ENCODE measurements at places on chromosomes 4 and X.

- H3K36me3 ChIP-seq: no peaks in the 10 kb centered on the region
- no peaks in the 10 kb centered on the region for H3K4me1 ChIP-seq
- no peak overlapping the region for H3K4me3 ChIP-seq
- no peak overlapping the region for H3K27ac ChIP-seq
Measured at GRCh38 chr4:150952167-150952845, 62.8 kb downstream of the LRBA start.

GRCh38 chr4:8817096-8817812, 54.4 kb downstream of the HMX1 start:
- H3K36me3 ChIP-seq: no peaks in the 10 kb centered on the region
- H3K4me1 ChIP-seq: no peaks in the 10 kb centered on the region
- H3K4me3 ChIP-seq: no peak overlapping the region

DNA sequence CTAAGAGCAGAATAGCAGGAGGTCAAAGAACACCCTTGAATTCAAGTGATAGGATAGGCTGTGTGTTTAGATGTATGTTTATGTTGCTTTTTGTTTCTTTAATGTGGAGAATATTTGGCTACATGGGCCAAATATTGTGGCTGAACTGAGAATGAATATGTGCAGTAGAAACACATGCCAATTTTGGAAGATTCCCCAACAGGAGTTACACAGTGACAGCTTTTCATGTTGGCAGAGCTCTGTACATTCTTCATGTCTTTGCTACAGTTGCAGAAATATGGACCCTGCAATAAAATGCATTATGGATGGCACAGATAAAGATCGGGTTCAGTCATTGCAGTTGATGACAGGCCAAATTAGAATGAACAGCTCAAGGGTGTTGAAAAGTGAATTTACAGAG, 82.8 kb upstream of the SLC4A4 start:
- no peaks in the 10 kb centered on the region for H3K4me1 ChIP-seq
- DNase-seq: no peak
- H3K4me3 ChIP-seq: no peak overlapping the region
- no peaks in the 10 kb centered on the region for H3K36me3 ChIP-seq
- no peaks in the 10 kb centered on the region for H3K27me3 ChIP-seq
- H3K27ac ChIP-seq: no peak overlapping the region

DNA sequence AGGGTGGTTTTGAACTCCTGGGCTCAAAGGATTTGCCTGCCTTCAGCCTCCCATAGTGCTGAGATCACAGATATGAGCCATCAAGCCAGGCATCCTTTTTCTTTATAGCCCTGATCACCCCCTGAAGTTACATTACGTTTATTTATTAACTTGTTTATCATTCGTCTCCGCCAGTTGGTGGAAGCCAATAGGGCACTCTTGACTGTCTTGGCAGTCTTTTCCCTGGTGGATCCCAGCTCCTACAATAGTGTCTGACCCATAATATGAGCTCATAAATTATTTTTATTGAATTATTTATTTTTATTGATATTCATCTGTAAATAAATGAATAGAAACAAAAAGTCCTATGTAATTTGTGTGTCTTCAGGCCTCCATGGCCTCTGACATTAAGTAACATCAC, 484.3 kb upstream of the FAT1 start:
- no peaks in the 10 kb centered on the region for H3K4me1 ChIP-seq
- no peak for DNase-seq
- no peak overlapping the region for H3K4me3 ChIP-seq
- H3K36me3 ChIP-seq: no peaks in the 10 kb centered on the region

GRCh38 chr4:2073808-2074481, 14.8 kb downstream of the NAT8L start:
- no peak overlapping the region for H3K4me3 ChIP-seq
- no peak for DNase-seq
- no peak overlapping the region for H3K27ac ChIP-seq
- no peaks in the 10 kb centered on the region for H3K36me3 ChIP-seq
- peaks cover 11% of the 10 kb centered on the region for H3K4me1 ChIP-seq

- peaks cover 14% of the 10 kb centered on the region for H3K27me3 ChIP-seq
- no peak overlapping the region for H3K4me3 ChIP-seq
- peaks cover 2% of the 10 kb centered on the region for H3K4me1 ChIP-seq
- no peaks in the 10 kb centered on the region for H3K36me3 ChIP-seq
- H3K27ac ChIP-seq: no peak overlapping the region
- DNase-seq: no peak
Measured at GRCh38 chr4:140311257-140311835, 62.1 kb upstream of the SCOC start.

- DNase-seq: no peak
- no peak overlapping the region for H3K27ac ChIP-seq
- H3K36me3 ChIP-seq: no peaks in the 10 kb centered on the region
- H3K27me3 ChIP-seq: no peaks in the 10 kb centered on the region
- H3K4me1 ChIP-seq: no peaks in the 10 kb centered on the region
- no peak overlapping the region for H3K4me3 ChIP-seq
Measured at GRCh38 chr4:47368211-47368610, 95.3 kb downstream of the COMMD8 start.

DNA sequence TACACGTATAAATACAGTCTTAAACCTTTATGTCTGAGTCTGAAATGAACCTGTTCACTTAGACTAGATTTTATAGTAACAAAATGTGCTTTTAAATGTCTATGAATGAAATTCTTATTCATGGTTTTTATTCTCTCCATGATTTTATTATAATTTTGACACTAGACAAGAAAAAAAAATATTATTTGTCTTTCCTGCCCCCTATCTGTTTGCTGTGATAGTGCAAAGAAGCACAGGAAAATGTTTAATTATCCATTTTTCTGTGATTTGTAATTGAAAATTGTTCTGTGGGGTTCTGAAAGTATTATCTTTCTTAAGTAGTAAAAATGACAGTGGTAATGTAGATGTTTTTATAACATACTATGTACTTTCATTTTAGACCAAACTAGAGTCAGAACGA, 52.0 kb downstream of the INTS6L start:
- no peak overlapping the region for H3K27ac ChIP-seq
- no peaks in the 10 kb centered on the region for H3K4me1 ChIP-seq
- H3K4me3 ChIP-seq: no peak overlapping the region
- no peaks in the 10 kb centered on the region for H3K36me3 ChIP-seq

GRCh38 chr4:8699479-8700145, 107.0 kb downstream of the CPZ start:
- H3K4me3 ChIP-seq: no peak overlapping the region
- no peak for DNase-seq
- H3K4me1 ChIP-seq: no peaks in the 10 kb centered on the region
- no peaks in the 10 kb centered on the region for H3K36me3 ChIP-seq

DNA sequence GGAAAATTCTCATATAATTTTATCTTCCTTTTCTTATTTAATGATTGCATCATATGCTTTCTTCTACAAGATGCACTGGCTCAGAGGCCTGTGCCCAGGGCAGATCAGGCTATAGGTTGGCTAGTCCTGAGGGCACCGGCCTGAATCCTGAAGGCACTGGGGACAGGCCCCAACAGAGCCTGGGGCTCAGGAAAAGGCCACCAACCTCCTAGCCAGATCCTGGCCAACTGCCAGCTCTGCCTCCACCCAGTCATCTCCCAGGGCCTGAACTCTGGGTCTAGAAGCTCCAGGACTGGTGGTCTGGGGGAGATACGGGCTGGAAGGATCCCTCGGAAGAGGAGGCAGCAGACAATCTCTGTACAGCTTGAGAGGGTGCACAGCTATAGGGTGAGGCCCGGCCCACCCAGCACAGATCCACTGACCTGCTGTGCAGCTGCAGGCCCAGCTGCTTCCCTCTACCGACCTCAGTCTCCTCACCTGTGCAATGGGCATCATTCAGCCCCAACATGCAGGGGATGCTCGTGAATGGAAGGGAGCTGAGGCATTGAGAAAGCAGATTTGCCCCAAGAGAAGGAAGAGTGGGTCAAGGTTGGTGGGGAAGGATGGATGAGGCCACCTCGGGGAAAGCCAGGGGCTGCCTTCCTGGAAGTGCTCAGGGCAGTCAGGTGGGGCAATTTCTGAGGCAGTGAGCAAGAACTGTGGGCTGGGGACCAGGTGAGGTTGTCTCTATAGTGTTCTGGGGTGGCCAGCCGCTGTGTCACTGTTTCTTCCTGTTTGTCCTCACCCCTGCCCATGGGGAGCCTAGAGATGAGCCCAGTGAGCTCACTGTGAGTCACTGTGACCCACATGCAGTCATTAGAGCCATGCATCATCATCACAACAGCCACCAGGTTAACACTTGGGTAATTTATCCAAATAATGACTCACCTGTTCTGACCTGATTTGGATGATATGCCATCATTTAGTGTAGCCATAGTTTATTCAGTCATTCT, 22.4 kb upstream of the XAGE2 start:
- no peak for DNase-seq
- H3K27me3 ChIP-seq: no peaks in the 10 kb centered on the region
- H3K4me1 ChIP-seq: no peaks in the 10 kb centered on the region
- H3K27ac ChIP-seq: no peak overlapping the region
- H3K36me3 ChIP-seq: no peaks in the 10 kb centered on the region

DNA sequence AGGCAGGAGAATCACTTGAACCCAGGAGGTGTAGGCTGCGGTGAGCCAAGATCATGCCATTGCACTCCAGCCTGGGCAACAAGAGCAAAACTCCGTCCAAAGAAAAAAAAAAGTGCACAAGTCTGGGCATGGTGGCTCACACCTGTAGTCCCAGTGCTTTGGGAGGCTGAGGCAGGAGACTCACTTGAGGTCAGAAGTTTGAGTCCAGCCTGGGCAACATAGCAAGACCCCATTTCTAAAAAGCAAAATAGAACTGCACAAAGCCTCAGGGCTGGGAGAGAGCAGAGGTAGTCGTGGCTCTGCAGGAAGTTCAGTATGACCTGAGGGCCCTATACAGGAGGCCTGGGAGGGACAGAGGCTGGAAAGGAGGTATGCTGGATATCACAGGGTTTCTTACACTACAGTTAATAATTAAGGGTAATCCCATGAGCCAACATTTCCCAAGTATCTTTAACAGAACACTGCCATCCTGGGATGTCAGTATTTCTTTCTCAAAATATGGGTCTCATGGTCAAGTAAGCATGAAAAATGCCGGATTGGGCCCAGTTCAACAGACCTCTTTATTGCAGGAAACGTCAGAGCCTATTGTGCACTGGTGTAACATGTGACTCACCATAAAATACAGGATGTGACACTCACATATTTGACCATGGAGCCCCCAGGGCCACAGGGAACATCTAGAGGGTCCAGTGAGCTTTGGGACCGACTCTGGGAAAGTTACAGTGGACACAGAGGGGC, 37.8 kb downstream of the ACSL1 start:
- H3K4me1 ChIP-seq: peaks cover 2% of the 10 kb centered on the region
- no peak for DNase-seq
- no peaks in the 10 kb centered on the region for H3K27me3 ChIP-seq
- H3K36me3 ChIP-seq: no peaks in the 10 kb centered on the region

- H3K27ac ChIP-seq: no peak overlapping the region
- H3K27me3 ChIP-seq: no peaks in the 10 kb centered on the region
- peaks cover 3% of the 10 kb centered on the region for H3K4me1 ChIP-seq
- H3K4me3 ChIP-seq: no peak overlapping the region
- H3K36me3 ChIP-seq: no peaks in the 10 kb centered on the region
- DNase-seq: no peak
Measured at GRCh38 chrX:30151964-30152363, 63.4 kb upstream of the MAGEB2 start.

DNA sequence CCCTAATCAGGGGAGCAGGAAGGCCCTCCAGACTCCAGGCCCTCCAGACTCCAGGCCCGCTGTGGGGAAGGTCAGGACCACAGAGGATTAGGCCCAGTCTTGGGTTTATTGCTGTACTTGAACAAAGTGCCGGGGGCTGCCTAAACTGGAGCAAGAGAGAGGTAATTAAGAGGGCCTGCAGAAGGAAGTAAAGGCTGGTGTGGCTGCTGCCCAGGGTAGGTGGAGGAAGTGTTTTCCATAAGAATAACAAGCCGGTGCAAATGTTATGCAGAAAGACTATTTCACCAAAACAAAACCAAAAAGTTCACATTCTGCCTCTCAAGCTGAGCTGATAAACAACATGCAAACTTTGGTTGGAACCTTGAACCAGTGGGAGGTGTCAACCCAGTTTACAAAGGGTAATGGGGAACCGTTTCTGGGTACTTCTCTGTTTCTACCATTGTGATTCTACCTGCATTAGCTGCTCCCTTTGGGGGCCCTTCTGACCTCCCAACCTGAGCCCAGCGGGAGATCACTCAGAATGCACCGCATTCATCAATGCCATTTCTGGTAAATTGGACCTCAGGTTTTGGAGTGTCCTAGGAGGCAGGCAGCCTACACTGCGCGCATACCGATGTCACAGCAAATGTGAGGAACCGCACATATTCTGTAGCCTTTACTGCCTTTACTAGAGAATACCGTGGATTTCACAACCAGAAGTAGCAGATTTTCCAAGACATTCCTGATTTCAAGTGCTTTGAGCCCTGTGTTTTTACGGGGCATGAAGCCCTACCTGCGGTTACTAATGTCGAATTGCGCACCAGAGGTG, 59.7 kb upstream of the BCOR start:
- H3K27ac ChIP-seq: no peak overlapping the region
- H3K4me3 ChIP-seq: peak overlapping the region; percentile 46
- peaks cover 1% of the 10 kb centered on the region for H3K4me1 ChIP-seq
- no peaks in the 10 kb centered on the region for H3K27me3 ChIP-seq
- no peaks in the 10 kb centered on the region for H3K36me3 ChIP-seq

- no peak for DNase-seq
- no peaks in the 10 kb centered on the region for H3K36me3 ChIP-seq
- H3K4me1 ChIP-seq: no peaks in the 10 kb centered on the region
- H3K27ac ChIP-seq: no peak overlapping the region
- no peaks in the 10 kb centered on the region for H3K27me3 ChIP-seq
- no peak overlapping the region for H3K4me3 ChIP-seq
Measured at GRCh38 chrX:82134378-82134777, 932.5 kb downstream of the SH3BGRL start.

DNA sequence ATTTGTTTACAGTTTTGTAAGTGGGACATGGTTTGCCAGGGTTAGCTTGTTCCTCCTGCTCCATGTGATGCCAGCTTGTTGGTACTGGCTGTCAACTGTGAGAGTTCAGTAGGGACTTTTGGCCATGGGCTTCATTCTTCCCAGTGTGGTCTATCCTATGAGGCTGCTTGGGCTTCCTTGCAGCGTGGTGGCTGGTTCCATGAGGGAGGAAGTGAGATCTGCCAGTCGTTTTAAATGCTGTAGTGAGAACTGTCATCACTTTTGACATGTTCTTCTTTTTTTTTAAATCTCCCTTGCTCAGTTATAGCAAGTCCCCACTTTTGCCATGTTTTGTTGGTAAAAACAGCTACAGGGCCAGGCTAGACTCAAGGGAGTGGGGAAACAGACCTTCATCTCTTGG, 15.9 kb downstream of the NSD2 start:
- no peaks in the 10 kb centered on the region for H3K4me1 ChIP-seq
- H3K4me3 ChIP-seq: no peak overlapping the region
- H3K27ac ChIP-seq: no peak overlapping the region
- no peaks in the 10 kb centered on the region for H3K36me3 ChIP-seq
- DNase-seq: no peak

- DNase-seq: no peak
- H3K27me3 ChIP-seq: no peaks in the 10 kb centered on the region
Measured at GRCh38 chrX:13983734-13984133, 46.0 kb downstream of the GEMIN8 start.

GRCh38 chr4:68163754-68164153, 34.1 kb upstream of the TMPRSS11F start:
- no peaks in the 10 kb centered on the region for H3K4me1 ChIP-seq
- no peaks in the 10 kb centered on the region for H3K27me3 ChIP-seq
- H3K36me3 ChIP-seq: no peaks in the 10 kb centered on the region
- H3K27ac ChIP-seq: no peak overlapping the region
